HCT116 (cell line): ENCODE measurements at places on chromosomes 11 and 22.

GRCh38 chr11:44256673-44257291, 53.2 kb downstream of the ALX4 start:
- DNase-seq = no peak

DNA sequence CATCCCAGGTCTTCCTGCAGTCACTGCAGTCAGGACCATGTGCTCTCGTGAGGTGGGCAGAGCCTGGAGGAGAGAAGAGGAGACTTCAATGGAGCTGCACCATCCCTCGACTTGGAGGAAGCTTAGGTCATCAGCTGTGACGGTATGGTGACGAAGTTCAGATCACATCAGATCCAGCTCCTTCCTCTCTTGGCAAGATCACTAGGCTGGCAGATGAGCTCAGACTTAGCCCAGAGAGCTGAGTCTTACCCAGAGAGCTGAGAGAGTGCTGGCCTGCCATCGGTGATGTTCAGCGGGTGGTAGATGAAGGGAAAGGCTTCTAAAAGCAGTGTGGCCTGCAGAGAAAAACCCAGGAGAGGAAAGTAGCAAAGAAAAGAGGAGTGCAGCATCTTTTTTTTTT, 1.8 kb upstream of the SLC15A3 start:
- no peak for DNase-seq

- no peak for DNase-seq
Measured at GRCh38 chr11:36270701-36271100, 18.5 kb downstream of the COMMD9 start.

DNA sequence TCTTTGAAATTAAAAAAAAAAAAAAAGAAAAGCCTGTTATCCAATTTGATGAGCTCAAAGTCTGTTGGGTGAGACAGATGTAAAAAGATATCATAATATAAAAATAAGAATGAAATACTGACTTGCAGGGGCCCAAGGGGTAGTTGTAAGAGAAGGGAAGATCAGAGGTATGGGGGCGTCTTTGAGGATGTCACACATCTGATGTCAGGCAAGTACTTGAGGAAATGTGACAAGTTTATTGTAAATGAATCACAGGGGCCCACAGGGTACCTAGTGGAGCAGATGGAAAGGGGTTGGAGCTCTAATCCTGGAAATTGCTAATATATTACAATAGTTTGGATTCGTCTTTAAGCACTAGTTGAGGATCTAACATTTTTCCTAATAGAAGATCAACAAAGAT, 131.6 kb downstream of the MAML2 start:
- no peak for DNase-seq

DNA sequence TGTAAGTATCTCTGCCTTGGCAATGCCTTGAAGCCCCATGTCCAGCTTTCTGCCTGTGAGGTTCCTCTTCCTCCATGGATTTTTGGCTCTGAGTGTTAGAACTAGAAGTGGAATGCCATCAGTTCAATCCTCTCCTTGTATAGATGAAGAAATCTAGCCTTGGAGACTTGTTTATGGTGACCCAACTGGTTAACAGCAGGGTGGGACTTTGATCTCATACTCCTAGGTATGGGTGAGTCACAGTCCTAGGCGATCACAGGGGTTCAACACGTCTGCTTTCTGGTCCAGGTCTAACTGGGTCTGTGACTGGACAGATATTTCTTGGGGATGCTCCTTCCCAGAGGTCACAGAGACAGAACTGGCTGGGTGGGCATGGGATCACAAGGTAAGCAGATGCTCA, 9.2 kb upstream of the MTFP1 start:
- DNase-seq = no peak

DNA sequence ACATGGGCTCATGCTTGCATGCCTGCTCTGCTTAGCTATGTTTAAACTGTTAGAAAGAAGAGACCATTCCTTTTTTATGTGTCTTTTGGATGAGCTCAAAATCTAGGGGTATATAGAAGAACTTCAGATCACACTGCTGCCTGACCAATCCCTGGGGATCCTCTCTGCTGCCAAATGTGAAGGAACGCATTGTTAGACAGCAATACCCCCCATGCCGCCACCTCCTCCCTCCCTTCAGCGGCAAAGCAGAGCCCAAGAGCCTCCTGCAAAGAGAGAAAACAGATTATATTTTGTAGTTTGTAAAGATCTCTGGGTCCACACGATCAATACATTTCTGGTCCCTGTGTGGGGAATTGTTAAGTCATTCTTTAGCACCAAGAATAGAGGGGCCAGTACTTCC, 677.6 kb downstream of the NTM start:
- no peak for DNase-seq

DNA sequence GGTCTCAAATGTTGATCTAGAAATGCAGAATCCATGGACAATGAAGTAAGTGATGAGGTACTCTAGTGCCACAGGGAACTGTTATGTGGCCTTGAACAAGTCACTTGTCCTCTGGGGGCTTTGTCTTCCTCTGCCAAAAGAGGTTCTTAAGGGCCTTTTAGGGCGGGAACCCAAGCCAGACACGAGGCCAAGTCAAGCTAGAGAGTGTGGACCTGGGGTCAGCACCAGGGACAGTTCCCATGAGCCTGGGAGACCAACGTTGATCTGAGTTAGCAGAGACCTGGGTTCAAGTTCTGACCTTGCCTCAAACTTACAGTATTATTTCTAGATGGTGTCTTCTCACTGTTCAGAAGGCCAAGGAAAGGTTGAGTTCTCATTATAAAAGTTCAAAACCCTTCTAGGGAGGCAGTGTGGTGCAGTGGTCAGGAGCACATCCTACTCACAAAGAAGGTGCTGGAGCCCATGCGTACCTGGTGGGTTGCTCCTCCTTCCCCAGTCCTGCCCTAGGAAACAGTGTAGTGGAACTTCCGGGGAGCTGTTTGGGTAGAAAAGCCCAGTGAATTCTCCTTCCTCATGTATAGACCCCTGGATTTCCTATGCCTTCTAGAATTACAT, 121.5 kb downstream of the CHST1 start:
- no peak for DNase-seq

DNA sequence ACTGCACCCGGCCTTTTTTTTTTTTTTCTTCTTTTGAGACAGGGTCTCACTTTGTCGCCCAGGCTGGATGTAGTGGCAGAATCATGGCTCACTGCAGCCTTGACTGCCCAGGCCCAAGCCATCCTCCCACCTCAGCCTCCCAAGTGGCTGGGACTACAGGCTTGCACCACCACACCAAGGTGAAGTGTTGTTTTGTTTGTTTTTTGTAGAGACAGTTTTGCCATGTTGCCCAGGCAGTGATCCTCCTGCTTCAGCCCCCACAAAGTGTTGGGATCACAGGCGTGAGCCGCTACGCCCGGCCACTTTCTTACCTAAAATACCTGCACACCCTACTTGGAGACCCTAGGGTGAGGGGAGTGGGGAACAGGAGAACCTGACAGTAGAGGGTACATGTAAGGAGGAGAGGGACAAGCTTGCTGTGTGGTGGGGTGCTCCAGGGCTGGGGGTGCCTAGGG, 4.5 kb upstream of the AIFM3 start:
- DNase-seq = no peak

DNA sequence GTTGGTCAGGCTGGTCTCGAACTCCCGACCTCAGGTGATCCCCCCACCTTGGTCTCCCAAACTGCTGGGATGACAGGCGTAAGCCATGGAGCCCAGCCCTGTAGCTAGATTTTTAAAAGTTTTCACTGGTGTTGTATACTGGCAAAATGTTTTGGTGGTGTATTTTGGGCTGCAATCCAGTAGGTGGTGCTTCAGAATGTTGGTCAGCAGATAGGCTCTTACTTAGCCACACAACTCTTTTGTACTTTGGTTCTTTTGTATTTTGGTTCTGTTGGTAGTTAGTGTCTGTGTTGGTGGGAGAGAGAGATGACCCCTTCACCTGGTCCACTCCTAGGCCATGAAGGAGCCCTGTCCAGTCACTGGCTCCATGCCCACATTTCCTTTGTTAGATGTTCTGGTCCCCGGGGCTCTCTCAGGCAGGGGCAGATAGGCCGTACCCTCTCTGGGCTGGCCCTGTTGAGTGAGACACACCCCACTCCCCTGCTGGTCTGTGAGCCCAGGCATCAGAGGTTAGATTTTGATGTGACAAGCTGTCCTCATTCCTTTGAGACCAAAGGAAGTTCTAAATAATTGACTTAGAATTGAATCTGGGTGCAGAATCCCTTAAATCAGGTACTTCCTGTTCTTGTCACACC, 123.8 kb downstream of the DDX10 start:
- peak; percentile 21 for DNase-seq

DNA sequence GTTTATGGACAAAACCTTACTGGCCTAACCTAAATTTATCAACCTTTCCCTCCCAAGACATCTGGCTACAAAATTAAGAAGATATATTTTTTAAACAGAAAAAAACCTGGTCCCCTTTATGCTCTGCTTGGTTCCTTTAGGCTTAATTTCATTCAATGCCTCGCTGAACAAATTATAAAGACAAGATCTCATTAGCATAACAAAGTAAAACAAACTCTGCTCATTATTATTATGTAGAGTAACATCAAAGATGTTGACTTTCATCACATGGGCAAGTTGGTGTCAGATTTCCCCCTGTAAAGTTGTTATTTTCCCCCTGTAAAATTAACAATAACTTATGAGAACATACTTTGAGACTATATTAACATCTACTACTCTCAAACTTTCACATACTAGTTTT, 11.0 kb downstream of the RRAS2 start:
- no peak for DNase-seq

- DNase-seq = no peak
Measured at GRCh38 chr22:41841085-41841712, 8.3 kb downstream of the SREBF2 start.

DNA sequence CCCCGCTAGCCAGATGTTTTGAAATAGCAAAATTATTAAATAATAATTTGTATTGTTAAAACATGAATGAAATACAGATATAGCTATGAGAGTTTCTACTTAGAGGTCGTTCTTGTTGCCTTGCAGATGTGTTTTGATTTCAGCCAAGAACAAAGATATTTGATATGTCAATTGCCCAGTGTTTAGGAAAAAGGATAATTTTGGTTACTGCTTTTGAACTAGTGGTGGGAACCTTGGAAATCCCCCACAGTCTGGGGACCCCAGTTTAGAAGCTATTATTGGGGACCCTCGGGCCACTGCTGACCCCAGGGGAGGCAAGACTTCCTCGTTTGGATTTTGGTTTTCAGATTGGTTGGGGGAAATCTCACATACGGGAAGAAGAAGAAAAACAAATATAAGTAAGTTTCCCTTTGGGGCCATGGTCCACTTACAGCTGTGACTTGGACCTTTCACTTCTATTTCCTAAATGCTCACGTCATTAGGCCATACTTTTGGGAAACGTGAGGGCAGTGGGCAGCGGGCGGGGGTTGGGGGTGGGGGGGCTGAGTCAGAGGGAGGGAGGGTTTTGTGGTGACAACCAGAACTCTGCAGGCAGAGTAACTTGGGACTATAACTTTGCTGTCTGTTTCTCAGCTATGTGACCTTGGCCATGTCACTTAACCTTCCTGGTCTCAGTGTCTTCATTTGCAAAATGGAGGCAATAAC, 37.0 kb downstream of the LDLRAD3 start:
- DNase-seq = no peak

GRCh38 chr22:46010207-46010867, 33.4 kb upstream of the WNT7B start:
- no peak for DNase-seq

GRCh38 chr11:31757260-31757835, 53.8 kb downstream of the PAX6 start:
- no peak for DNase-seq

GRCh38 chr22:46581538-46582244, 38.5 kb upstream of the GRAMD4 start:
- no peak for DNase-seq

GRCh38 chr22:47402876-47403525, 640.6 kb downstream of the TBC1D22A start:
- DNase-seq = no peak

GRCh38 chr11:126348806-126349582, 6.5 kb upstream of the ST3GAL4 start:
- DNase-seq = no peak

- no peak for DNase-seq
Measured at GRCh38 chr11:122954455-122954854, 27.2 kb downstream of the BSX start.

DNA sequence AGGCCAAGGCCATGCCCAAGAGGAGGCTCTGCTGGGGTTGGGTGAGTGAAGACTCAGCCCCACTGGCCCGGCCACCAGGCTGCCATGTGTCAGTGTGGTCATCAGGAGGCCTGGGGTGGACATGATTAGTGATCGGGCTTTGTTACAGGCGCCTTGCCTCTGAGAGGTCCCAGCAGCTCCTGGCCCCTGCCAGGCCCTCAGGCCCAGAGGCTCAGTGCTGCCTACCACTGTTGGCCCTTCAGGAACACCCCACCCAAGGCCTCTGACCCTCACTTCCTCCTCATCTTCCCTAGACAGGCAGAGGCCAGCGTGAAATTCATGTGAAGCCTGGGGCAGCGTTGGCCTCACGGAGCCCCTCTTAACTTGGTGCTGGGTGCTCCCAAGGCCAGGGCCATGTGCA, 2.2 kb downstream of the MRPL23 start:
- DNase-seq = no peak
